Activated CD8-positive, alpha-beta memory T cell treated with anti-CD3 and anti-CD28 coated beads, Interleukin-2, amount 10 ng/mL, durations not matched to agents 7 days and 5 days (primary cell): ENCODE measurements at places on chromosomes 2 and 18. TPM values are rescaled to one million over a fixed set of nuclear protein-coding genes. Genes with fewer than 3 reads are reported as not detected.

Gene HS1BP3
- total RNA-seq: 12.8 TPM

Gene CD8B2
- 7.0 TPM for total RNA-seq

Gene NAPG
- total RNA-seq: 33.5 TPM

Gene ELOA2
- not detected for total RNA-seq

Gene LGALSL
- 1.1 TPM for total RNA-seq

Gene INPP4A
- 229 TPM for total RNA-seq

Gene ANO7
- 1.1 TPM for total RNA-seq
